ENCODE measurements at places on chromosomes 1 and 21. TPM values are rescaled to one million over a fixed set of nuclear protein-coding genes. Genes with fewer than 3 reads are reported as not detected.

GRCh38 chr1:198811449-198811848 lies 172.6 kb downstream of the PTPRC start:
- DNase-seq = no peak

GRCh38 chr1:240790856-240791255 lies 178.9 kb upstream of the GREM2 start:
- no peak for DNase-seq

DNA sequence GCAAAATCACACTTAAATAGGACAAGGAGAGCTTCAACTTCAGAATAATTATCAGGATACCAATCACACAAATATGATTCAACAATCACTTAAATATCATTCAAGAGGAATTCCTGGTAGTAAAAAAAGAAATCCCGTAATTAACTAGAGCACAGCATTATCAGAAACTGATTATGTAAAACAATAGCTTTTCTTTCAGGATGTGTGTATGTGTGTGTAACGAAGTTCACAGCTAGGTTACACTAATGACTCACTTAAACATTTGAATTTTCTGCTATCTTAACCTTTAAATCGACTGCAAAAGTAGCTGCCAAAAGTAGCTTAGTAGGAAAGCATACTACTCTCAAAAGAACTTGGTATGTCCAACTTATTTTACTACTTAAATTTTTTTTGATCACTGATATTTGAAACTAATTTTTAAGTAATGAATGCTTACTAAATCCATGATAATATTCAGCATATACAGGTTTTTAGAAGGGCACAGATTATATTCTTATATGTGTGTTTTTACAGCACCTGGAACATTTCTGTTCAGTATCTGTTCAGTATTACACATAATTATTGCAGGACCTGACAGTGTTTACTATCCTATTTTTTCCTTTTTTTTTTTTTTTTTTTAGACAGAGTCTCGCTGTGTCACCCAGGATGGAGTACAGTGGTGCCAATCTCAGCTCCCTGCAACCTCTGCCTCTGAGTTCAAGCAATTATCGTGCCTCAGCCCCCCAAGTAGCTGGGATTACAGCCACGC lies 4.2 kb downstream of the RERE start:
- DNase-seq = no peak

GRCh38 chr1:195866091-195866780 lies 742.0 kb downstream of the KCNT2 start:
- no peak for DNase-seq

DNA sequence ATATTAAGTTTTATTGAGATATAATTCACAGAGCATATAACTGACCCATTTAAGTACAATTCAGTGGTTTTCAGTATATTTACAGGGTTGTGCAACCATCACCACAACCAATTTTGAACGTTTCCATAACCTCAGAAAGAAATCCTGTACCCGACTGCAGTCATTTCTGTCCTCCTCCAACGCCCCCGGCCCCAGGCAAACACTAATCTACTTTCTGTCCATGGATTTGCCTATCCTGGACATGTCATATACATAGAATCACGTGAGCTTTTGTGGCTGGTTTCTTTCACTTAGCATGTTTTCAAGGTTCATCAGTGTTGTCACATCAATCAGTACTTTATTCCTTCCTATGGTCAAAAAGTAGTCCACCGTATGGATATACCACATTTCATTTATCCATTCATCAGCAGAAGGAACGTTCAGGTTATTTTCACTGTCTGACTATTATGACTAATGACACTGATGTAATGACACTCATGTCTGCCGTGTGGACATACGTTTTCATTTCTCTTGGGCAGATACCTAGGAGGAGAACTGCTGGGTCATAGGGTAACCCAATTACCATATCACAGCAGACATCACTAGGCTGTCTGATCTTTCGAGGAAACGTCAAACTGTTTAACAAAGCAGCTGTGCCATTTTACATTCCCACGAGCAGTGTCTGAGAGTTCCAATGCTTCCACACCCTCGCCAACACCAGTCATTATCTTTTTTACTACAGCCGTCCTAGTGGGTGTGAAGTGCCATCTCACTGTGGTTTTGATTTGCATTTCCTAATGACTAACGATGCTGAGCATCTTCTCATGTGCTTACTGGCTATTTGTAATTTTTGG lies 30.8 kb downstream of the MRPL37 start:
- DNase-seq = no peak

GRCh38 chr1:29183287-29183686 lies 1.6 kb upstream of the SRSF4 start:
- DNase-seq = no peak

DNA sequence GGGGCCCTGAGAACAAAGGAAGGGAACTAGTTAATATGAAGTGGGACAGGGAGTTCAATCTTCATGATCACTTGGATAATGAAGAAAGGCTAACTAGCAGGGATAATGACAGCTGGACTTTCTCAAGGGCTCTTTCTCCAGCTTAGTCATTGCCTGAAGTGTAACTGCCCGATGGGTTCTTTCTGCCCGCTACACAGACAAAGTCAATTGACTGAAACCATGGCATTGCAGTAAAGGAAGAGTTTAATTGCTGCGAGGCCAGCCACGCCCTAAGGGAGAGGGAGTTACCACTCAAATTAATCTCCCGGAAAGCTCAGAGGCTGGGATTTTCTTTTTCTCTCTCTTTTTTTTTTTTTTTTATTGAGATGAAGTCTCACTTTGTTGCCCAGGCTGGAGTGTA lies 16.6 kb upstream of the SLC2A5 start:
- DNase-seq = peak; percentile 62

DNA sequence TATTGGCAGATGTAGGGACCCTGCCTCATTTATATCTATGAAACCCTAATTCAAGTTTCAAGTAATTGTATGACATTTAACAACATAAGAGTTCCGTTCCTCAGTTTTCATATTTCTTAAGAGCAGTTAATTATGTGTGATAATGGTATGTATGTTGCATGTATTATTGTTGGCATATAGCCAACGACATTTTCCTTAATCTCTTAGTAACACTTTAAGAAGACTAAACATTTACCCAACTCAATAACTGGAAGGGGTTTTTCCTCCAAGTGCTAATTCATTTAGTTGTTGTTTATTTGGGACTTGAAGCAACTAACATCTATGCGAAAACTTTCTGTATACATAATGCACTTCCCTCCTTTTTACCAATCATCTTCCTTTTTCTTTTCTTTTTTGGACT lies 1.5 kb upstream of the RALGPS2 start:
- DNase-seq = no peak

DNA sequence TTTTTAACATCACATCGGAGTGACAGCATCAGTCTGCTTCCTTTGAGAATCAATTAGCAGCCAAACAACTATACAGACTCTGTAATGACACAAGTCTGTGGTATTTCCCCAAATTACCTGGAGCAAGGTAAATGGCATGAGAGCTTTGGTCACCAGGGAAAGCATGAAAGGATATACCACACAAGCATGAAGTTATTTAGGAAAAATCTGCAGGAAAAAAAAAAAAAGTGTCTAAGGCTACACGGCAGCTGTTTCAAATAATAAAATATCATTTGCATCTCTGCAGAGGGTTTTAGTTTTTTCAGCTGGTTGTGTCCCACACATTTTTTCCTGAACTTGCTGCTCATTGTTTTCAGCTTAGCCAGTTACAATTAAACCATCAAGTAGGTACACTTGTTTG lies 234.7 kb downstream of the TTLL7 start:
- DNase-seq = no peak

DNA sequence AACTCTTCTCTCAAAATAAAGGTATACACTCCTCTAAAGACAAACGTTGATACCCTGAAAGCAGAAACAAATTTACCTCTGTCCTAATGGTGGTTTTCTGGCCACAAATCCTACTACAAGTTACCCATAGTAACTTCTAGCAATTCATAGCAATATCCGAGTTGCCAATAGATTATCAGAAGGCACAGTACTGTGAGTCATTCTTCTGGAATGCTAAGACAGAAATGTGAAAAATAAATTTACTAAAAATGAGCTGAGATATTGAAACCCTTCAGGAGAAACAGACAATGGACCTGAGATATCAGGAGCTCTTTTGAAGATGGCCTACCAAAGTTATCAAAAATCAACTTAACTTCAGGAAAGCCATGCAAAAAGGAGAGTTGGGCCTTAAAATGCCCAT lies 715.0 kb upstream of the ADAMTS5 start:
- DNase-seq = no peak

DNA sequence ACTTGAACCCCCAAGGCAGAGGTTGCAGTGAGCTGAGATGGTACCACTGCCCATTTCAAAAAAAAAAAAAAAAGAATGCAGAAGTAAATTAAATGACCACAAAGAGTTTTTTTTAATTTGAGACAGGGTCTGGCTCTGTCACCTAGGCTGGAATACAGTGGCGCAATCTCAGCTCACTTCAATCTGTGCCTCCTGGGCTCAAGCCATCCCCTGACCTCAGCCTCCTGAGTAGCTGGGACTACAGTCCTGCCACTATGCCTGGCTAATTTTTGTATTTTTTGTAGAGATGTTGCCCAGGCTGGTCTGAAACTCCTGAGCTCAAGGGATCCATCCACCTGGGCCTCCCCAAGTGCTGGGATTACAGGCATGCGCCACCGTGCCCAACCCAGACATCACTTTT lies 20.2 kb upstream of the GPR157 start:
- no peak for DNase-seq

DNA sequence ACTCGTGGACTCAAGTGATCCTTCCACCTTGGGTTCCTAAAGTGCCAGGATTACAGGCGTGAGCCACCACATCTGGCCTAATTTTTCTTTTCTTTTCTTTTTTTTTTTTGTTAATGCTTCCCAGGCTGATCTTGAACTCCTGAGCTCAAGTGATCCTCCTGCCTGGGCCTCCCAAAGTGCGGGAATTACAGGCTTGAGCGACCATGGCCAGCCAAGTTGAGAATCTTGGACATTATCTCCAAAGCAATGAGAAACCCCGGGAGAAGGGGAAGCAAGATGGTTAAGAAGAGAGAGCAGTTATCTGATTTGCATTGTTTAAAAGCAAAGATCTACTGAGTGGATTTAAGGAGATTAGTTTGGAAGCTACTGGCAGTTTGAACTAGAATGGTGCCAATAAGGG lies 9.1 kb downstream of the HIPK1 start:
- DNase-seq = no peak

DNA sequence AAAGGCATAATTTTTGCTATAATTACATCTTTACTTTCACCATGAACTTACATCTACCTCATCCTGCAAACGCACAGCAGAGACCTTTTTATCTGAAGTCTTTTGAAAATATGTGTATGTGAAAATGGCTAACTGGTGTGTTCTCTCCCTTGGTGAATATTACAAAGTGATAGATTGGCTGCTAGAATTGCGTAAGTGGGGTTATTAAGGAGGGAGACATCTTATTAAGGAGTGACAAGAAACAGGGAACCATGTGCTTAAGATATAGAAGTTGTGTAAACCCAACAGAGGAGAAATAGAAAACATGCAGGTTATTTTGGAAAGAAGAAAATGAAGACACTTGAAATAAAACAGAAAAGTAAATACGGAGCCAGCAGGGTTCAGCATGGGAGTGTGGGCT lies 7.8 kb downstream of the KCNJ15 start:
- DNase-seq = no peak

GRCh38 chr1:181172082-181172481 lies 83.6 kb downstream of the IER5 start:
- no peak for DNase-seq

DNA sequence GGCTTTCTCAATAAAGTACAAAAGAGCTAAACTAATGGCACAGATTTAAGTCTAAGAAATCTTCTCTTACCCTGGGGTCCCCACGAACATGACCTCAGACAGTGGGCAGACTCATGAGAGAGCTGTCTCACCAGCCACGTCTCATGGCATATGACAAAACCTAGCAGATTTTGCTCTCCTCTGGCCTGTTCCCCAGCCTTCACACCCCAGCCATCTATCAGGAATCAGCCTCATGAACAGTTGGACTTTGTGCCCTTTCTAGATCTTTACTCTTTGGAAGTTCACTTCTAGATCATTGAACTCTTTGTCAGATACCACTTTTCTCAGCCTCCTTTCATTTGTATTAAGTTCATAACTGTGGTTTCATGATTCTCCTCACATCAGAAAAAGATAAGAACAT lies 14.2 kb upstream of the HSD3B1 start:
- no peak for DNase-seq

- no peak for DNase-seq
Observed at GRCh38 chr1:179298952-179299351, 5.4 kb downstream of the SOAT1 start.

DNA sequence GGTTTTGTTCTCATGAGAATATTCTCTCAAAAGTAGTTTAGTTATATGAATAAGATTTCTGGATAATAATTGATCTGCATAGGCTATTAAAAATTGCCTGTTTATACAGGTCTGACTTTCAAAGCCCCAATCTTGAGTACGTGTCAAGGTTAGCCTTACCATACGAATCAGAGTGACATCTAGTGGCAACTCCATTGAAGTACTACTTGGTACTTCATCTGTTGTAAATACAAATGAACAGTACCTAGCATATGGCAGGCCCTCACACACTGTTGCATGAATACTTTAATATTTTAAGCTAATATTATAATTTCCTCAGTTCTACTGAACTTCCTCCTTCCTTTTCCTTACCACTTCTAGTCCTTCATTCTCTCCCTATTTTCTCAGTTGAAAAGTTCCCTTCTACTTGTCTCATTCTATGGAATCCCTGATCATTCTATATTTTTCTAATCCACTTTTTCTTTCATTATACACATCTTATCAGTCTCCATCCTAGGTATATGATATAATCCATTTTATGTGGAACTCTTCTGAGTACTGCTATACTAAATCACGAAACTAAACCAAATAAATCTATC lies 101.2 kb downstream of the AKT3 start:
- no peak for DNase-seq

DNA sequence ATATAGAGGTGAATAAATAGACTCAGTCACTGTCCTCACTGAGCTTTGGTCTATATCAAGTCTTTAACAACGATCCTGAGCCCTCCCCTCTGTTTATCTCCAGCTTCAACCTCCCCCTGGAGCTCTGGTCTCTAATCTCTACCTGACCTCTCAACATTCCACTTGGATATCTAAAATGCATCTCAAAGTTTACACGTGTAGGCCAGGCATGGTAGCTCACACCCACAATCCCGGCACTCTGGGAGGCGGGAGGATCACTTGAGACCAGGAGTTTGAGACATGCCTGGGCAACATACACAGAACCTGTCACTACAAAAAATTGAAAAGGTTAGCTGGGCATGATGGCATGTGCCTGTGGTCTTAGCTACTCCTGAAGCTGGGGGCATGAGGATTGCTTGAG lies 53.4 kb downstream of the GADD45A start:
- DNase-seq = no peak

DNA sequence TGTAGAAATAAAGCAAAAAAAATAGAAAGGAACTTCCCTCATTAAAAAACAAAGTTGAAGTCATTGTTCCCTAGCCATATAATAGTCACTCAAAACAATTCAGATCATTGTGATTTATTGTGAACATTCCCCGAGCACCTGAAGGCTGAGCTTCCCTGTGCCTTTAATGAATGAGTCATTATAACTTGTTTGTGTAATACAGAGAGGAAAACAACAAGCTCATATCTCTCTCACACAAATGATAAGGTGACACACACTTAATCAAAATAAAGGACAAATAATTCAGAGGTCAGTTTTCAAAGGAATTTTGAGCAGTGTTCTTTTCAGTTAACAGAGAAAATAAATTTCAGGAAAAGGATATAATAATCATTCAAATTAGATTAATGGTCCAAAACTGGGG lies 326.2 kb downstream of the DUSP10 start:
- DNase-seq = no peak

TP73 gene
- 1.8 TPM for total RNA-seq

OR2G6 gene
- total RNA-seq = not detected

ESPN gene
- 1.2 TPM for total RNA-seq

PLA2G2D gene
- not detected for total RNA-seq

SYT11 gene
- total RNA-seq = 11.4 TPM

NMNAT1 gene
- total RNA-seq = 11.7 TPM

PGBD5 gene
- 10.1 TPM for total RNA-seq

CFAP74 gene
- 0.23 TPM for total RNA-seq

Measured in left lung (tissue), 14 donors.